ENCODE measurements at places on chromosomes 7 and 10. TPM values are rescaled to one million over a fixed set of nuclear protein-coding genes. Genes with fewer than 3 reads are reported as not detected.

GRID2IP gene
- 0.12 TPM for total RNA-seq

- DNase-seq, result no peak
These were observed 30.4 kb downstream of the PRPF18 start for GRCh38 chr10:13617116-13617515.

LOXL4 gene
- total RNA-seq, result not detected

CCDC172 gene
- total RNA-seq, result not detected

GRCh38 chr7:90412458-90413184 lies 9.4 kb downstream of the CLDN12 start:
- DNase-seq, result no peak

C10orf53 gene
- not detected for total RNA-seq

- DNase-seq, result no peak
These were observed 5.7 kb upstream of the HK1 start for GRCh38 chr10:69272624-69273023.

DNA sequence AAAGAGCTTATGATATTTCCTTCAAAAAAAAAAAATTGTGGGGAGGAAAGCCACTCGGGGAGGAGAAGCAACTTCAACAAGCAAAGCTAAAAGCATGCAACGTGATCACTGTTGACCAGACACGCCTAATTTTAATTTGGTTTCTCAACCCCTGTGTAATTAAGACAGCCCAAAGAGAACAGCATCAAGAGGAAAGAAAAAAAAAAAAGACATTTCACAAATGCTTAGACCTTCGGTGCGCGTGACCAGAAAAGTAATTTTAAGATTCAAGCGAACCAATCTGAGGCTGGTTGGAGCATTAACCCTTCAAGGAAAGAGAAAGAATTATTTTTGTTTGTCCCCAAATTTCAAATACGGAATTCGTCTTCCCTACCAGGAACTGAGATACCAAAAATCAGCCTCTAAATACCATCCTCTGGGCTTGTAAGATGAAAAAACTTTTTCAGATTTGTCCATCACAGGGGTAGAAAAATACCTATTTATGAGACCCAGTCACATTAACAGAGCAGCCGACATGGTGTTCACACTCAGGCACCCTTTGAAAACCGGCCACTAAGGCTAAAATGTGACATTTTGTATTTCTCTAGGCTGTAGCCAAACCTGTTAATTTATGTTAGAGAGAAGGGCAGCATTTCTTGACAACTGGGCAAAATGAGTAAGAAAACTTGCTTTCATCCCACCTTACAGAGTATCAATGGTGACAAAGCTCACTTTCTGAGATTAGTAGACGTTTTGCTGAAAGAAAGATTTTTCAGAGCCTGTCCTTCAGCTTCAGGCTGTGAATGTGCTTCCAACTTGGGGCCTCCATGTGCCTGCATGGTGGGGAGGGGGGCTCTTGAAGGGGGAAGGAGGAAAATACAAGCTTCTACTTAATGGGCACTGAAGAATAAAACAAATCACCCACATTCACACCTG lies 179.9 kb upstream of the KLF14 start:
- DNase-seq, result no peak

NPTX2 gene
- total RNA-seq, result 0.08 TPM

- no peak for DNase-seq
These were observed 49.3 kb upstream of the NCAPG2 start for GRCh38 chr7:158753900-158754299.

DNA sequence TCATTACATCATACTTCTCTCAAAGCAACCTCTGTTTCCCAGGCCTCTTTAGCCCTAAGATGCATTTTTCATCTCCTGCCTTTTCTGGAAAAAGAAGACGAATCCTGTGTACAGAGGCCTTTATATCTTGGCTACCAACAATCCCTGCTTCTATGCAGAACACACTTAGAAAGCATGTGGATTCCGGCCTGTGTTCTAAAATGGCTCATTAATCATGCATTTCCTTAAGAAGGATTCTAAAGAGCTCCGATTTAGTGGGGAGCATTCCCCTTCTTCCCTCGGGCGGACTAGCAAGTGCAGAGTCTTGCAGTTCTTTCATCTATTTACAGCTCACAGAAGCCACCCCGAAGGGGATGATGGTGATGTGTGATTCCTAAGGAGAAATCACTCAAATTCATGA lies 1212.9 kb downstream of the TYW1 start:
- DNase-seq, result no peak

- DNase-seq, result no peak
These were observed 29.7 kb upstream of the GTF2I start for GRCh38 chr7:74627661-74628411.

DNA sequence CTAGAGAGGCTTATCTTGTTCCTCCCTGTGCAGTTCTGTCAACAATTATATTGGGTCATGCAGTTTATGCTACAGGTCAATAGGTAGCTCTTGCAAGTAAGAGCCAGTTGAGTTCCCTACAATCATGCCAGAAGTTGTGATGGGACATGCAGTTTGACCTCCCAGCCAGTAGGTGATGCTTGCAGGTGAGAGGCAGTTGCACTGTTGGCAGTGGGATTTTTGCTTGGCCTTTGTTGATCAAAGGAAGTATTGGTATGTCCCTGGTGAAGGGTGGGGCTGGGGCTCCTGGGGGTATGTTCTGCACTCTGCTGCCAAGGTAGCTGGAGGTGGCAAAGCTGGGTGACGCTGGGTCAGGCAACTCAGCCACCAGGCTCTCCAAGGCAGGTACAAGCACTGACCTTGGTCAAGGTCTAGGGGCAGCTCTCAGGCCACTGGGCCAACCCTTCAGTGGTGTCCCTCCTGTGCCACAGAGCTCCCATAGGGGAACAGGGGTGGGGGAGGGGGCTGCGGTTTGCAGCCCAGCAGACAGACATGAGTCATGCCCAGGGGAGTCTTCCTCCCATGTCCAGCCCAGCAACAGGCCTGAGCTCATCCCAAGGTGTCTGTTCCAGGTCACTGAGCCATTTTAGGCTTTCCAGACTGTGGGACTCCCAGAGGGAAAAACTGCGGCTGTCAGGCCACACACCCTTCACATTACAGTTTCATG lies 43.3 kb downstream of the MEOX2 start:
- no peak for DNase-seq
